ENCODE measurements at places on chromosomes 12 and 14. TPM values are rescaled to one million over a fixed set of nuclear protein-coding genes. Genes with fewer than 3 reads are reported as not detected.

The WNT5B gene
- 0.32 TPM for total RNA-seq

The ZNF605 gene
- total RNA-seq = 3.2 TPM

The TAMALIN gene
- total RNA-seq = 46.0 TPM

The KRT6C gene
- not detected for total RNA-seq

The HOXC10 gene
- total RNA-seq = not detected

The IAPP gene
- total RNA-seq = not detected

The PRICKLE1 gene
- 25.9 TPM for total RNA-seq

The FSCB gene
- total RNA-seq = not detected

The CD9 gene
- 510 TPM for total RNA-seq

The DIO3 gene
- not detected for total RNA-seq

The SPIC gene
- not detected for total RNA-seq

The NEUROD4 gene
- total RNA-seq = not detected

The CPNE6 gene
- not detected for total RNA-seq

The DDN gene
- under 0.01 TPM for total RNA-seq

The MYO1H gene
- not detected for total RNA-seq

The CLEC9A gene
- not detected for total RNA-seq

The WDHD1 gene
- total RNA-seq = 14.5 TPM

The CARMIL3 gene
- not detected for total RNA-seq

The HOXC6 gene
- total RNA-seq = not detected

The SART3 gene
- 159 TPM for total RNA-seq

The FAM181A gene
- not detected for total RNA-seq

The RILPL1 gene
- total RNA-seq = 14.9 TPM

The ARMH4 gene
- 1.3 TPM for total RNA-seq
